ENCODE measurements at places on chromosomes 2 and 18.

GRCh38 chr2:217655651-217656050, 347.1 kb downstream of the TNS1 start:
- DNase-seq = no peak

DNA sequence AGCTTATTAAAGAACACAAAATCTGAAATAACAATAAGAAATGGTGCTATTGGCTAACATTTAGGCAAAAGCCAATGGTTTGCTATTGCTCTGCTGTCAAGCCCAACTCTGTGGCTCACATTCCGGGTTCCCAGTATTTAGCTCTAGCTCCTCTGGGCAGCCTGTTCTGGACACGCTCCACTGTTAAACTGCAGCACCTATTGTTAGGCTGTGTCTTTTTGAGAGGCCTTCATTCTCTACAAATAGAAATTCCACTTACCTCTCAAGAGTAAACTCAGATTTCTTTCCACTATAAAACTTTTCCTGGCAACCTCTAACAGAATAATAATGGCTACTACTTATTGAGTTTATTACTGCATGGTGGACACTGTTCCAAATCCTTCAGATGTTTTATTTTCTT, 3.7 kb upstream of the KLHL14 start:
- DNase-seq = no peak

- DNase-seq = no peak
Measured at GRCh38 chr2:66547887-66548286, 113.0 kb downstream of the MEIS1 start.

GRCh38 chr2:149597050-149597667, 9.6 kb upstream of the MMADHC start:
- DNase-seq = no peak

DNA sequence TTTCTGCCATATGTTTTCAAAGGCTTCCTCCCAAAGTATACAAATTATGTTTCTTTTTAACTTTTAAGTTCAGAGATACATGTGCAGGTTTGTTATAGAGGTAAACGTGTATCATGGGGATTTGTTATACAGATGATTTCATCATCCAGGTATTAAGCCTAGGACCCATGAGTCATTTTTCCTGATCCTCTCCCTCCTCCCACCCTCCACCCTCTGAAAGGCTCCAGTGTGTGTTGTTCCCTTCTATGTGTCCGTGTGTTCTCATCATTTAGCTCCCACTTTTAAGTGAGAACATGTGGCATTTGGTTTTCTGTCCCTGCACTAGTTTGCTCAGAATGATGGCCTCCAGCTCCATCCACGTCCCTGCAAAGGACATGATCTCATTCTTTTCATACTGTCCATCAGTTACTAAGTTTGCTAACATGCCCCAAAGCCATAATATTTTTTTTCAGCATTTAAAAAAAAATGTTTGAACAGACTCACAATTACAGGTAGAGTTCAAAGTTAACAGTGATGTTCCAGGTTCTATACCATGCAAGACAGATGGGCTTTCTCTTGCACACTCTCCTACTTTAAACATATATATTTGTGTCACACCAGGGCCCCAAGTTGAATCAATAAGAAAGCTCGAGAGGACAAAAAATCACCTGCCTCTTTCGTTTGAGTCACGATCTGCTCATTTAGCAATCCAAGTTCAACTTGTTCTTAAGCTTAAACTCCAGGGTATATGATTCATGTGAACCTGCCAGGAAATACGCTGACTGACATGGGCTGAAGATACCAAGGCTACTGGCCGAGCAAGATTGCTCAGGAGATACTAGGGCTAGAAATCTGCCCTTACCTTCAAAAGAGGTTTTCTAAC, 77.6 kb downstream of the AP1S3 start:
- DNase-seq = peak; percentile 13

DNA sequence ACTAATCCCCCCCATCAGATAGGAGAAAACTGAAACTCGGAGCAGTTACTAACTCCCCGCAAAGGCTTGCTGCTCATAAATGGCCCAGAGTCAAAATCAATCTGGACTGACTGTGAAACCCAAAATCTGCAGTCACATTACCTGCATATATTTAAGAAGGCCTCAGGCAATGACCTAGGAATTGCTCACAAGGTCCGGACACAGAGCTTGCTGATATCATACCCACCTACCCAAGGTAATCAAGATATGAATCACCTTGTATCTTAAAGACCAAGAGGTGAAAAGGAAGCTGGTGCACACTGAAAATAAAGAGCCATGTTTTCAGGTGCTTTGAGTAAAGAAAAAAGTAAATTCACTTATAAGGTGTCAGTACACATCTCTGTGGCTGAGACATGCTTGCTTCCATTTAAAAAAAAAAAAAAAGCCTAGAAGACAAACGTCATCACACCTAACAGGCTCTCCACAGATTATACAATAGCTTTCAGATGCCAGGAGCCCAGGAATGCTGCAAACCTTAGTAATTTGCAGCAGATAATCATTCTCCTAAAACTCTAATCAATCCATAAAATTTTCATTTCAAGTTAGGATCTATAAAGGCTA, 195.4 kb downstream of the ZEB2 start:
- DNase-seq = no peak

Measured in RKO (cell line).